ENCODE measurements at places on chromosomes 7 and 10.

DNA sequence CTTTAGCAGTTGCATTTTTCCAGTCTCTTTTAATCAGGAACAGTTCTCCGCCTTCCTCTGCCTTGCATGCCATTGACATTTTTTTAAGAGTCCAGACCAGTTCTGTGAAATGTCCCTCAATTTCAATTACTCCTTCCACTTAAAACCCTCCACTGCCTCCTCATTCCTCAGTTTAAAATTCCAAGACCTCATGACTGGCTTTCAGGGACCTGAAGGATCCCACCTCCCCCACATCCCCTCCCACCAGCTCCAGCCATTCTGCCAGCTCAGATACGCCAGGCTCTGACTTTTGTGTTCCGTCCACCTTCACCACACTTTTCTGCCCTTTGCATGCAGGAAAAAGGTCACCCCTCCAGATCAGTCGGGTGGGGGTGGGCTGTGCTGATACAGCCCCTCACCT, 8.7 kb downstream of the TNRC18 start:
- DNase-seq, result no peak

- no peak for DNase-seq
Measured at GRCh38 chr7:95476072-95476847, 9.5 kb upstream of the ASB4 start.

DNA sequence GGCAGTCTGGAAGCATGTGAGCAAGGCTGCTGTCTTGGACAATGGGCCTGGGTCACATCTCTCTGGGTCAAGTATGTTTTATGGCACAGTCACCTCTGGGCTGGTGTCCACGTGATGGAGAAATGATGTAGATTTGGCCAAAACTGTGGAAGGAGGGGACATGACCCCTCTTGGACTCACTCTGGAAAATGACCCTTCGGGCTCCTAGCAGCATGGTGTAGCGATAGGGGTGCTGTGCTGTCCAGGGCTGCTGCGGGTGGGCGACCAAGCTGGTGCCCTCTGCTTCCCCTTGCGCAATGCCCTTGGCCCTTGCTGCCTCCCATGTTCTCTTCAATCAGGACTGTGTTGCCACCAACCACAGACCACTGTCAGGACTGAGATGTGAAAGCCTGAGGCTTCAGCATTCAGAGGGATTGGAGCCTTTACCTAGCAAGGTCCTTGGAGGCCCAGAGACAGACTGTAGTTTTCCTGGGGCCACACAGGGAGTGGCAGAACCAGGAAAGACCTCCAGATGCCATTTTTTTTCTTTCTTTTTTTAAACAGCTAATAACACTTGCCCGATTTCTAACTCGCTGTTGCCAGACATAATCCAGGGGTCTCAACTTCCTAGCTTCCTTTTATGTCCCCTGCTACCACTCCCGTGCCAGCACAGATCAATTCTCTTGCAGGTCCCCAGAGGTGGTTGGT, 6.1 kb downstream of the CYP26A1 start:
- DNase-seq, result no peak

- no peak for DNase-seq
Measured at GRCh38 chr10:109027534-109028185, 895.7 kb downstream of the XPNPEP1 start.

DNA sequence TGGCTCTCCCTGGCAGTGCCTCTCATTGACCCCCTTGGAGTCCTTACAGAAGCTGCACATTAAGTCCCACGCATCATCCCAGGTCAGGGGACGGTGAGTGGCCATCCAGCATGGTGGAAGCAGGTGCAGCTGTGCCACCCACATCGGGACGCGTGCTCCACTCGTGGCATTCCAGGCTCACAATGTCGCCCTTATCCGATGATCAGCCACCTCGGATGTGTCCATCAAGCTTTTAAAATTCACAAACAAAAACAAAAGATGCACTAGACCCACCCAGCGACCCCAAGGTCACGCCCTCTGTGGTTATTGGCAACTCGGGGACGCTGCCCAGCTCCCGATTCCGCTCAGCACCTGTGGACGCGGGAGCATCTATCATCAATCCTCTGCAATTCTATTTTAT, 530.9 kb downstream of the PTPRN2 start:
- no peak for DNase-seq

GRCh38 chr7:137932881-137933269, 69.0 kb downstream of the CREB3L2 start:
- no peak for DNase-seq

DNA sequence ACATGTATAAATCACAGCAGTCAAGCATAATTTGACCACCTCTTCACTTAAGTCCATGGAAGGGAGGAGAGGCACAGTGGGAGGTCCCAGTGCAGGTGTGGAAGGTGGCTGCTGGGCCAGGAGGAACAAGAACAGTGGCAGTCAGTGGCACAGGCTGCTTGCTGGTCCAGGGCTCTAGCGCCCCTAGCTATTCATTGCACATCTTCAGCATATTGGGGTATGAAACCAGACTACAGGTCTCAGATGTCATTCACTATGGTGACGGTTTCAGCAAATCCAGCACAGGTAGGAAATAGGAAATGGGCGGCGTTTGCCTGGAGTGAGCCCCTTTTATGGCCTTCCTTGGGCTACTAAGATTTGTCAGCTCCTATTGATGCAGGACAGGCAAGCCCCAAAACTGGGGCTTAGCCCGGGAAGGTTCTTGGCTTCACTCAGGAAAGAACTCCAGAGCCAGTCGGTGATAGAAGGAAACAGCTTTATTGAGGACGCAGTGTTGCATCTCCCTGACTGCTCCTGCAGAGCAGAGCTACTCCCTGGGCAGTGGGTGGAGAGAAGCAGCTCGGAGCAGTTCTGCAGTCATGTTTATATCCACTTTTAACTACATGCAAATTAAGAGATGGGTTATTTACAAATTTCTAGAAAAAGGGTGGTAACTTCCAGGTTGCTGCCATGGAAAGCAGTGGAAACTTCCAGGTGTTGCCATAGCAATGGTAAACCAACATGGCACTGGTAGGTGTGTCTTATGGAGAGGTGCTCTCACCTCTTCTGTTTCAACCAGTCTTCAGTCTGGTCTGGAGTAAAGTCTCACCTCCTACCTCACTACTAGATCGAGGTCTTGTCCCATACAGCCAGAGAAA, 608.8 kb downstream of the PARD3 start:
- no peak for DNase-seq

DNA sequence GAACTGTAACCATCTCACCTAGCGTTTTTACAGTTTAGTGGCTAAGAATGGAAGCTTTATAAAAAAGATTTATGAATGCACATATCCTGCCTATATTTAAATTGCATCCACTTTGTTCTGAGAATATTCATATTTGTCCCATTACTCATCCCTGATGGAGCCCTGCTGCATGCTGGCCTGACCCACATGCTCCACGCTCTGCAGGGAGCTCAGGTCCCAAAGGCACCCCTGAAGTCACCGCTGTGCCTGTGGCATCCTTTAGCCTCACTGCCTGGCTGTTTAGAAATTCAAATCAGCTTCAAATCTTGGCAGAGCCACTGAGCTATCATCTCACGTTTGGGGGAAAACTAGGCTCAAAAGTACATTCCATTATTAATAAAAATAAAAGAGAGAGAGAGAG, 24.4 kb downstream of the C10orf90 start:
- DNase-seq, result no peak

DNA sequence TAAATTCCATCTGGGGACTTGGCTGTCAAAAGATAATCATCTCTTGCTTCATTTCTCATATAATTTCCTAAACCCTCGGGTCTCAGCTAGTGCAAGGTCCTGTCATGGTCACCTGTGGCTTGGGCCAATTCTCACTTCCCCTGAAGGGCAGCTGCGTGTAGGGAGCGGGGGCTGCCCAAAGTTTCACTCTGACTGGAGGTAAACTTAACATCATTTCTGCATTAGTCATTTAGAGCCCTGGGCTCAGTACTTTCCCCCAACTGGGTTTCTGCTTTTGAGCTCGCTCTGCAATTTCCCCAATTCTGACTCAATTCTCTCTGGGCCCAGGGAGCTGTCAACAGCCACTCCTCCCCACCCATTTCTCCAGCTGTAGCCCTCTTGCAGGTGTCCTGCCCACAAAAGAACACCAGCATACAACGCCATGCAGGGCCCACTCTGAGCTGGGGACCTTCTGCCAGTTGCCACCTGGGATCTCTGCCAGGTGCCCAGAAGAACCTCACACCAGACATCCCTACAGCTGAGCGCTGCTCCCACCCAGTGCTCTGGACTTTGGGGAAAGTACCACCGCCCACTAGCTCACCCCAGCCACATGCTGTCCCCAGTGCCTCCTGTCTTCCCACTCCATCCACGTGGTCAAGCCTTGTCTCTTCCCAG, 37.9 kb downstream of the VOPP1 start:
- no peak for DNase-seq

DNA sequence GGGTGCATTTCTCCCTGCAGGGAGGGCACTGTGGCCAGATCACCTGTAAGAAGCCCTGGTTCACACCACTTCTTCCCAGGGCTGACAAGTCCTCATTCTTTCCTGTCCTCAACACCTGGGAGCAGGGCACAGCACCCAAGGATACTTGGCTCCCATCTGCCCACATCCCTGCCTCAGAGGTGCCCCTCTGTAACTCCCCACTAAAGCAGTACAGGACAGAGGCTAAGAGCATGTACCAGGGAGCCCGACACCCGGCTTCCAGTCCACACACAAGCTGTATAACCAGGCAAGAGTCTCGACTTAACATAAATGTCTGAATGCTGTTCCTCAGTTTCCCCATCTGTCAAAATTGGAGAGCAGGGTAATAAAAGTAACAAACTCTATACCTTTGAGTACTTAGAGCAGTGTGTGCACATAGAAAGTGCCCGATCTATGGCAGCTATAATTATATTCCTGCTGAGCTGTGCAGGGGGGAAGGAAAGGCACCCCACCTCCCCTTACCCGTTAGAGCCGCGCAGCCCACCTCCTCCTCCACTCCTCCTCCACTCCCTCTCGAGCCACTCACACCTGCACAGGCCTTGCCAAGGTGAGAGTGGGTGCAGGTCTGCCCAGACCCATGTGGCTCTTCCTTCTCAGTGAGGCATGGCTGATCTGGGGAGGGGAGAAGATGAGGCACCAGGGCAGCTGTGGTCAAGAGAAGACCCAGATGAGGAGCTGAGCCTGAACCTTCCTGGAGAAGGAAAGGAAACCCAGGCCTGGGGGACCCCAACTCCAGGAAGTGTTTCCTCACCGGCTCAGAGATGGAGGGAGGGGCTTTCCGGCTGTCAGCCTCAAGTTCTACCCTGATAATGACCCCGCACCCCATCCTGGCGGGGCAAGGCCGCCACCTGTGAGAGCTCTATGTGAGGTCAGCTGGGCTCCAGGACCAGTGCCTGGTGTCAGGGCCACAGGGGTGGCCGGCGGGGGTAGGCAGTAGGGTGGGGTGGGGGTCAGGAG, 22.6 kb downstream of the PODXL start:
- no peak for DNase-seq

DNA sequence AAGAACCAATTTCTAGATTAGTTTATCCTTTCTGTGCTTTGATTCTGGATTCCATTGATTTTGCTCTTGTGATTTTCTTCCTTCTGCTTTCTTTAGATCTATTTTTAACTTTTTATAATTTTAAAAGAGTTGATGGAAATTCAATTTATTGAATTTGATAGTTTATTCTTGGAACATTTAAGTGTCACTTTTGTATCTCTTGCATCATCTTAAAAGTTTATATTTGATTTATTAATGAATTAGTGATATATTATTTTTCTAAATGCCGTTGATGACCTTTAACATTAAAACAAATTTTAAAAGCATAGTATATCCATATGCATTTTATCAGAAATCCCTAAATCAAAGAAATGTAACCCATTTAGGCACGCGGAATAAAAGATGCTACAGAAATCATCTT, 26.9 kb downstream of the DMTF1 start:
- no peak for DNase-seq

DNA sequence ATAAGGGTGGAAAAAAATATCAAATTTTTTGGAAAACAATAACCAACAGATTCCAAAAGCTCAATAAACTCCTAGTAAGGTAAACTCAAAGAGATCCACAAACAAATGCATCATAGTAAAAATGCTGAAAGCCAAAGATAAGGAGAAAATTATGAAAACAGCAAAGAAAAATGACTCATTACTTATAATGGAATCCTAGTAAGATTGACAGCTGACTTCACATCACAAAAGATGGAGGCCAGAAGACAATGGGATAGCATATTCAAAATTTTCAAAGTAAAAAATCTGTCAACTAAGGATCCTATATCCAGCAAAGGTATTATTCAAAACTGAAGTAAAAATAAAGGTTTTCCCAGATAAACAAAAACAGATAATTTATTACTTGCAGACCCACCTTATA, 183.4 kb upstream of the VIPR2 start:
- no peak for DNase-seq
